Activated B cell treated with CpG ODN at 0.5 μM for 24 hours (primary cell): ENCODE measurements at places on chromosomes 2 and 18. TPM values are rescaled to one million over a fixed set of nuclear protein-coding genes. Genes with fewer than 3 reads are reported as not detected.

Gene ALPP
- 0.38 TPM in 1 of 2 replicates, not detected in the other for total RNA-seq

Gene SMAD4
- 83.8 and 94.9 TPM in 2 replicates for total RNA-seq

Gene ADAM23
- 0.86 and 1.5 TPM in 2 replicates for total RNA-seq

Gene XIRP2
- total RNA-seq: not detected in 2 replicates

Gene COL5A2
- 0.13 and 0.24 TPM in 2 replicates for total RNA-seq

Gene CHRNG
- total RNA-seq: not detected in 2 replicates

DNA sequence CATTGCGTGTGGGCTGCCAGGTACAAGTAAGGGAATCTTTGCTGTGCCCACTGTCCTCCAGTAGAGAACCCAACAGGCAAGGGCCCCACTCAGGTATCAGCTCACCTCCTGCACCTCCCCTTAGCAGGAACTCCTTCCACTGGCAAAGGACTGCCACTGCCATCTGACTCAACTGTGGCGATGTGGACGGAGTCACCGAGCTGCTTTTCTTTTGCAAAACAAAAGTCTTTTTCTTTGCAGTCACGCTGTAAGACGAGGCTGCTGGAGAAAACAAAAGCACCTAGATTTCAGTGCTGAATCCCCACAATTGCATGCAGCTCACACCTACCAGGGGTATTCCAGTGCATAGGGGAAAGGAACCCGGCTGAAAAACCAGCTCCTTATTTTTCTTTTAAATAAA, 7.9 kb downstream of the MTERF4 start:
- H3K27me3 ChIP-seq: no peaks in the 10 kb centered on the region
- H3K4me3 ChIP-seq: no peak overlapping the region
- peaks cover 89% of the 10 kb centered on the region for H3K36me3 ChIP-seq
- no peak overlapping the region for H3K27ac ChIP-seq

DNA sequence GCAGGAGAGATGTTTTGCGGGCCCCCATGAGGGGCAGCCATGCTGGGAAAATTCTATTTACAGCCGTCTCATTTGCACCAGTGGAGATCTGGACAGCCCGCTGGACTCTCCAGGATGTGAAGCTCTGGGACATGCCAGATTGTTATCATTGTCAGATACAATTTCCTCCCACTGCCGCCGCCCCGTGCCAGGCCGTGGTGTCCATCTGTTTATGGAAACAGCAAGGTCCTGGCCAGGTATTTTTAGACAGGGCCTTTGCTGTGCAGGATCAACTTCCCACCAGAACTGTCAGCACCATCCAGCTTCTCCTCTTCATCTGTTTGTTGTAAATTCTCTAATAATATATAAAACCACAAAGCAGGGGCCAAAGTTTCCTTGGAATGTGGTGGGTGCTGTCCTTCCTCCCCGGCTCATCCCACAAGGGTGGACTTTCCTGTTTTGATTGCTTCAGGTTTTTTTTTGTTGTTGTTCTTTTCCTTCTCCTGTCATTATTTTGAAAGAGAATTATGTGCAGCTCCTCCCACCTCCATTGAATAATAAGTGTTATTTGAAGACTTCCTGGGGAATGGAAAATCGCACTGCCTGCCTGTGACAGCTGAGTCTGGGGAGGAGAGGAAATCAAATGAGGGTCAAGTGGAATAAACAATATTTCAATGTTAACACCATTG, 398.1 kb downstream of the TNS1 start:
- no peak for DNase-seq
- H3K4me3 ChIP-seq: no peak overlapping the region
- H3K36me3 ChIP-seq: no peaks in the 10 kb centered on the region
- peaks cover 15% of the 10 kb centered on the region for H3K27me3 ChIP-seq
- no peak overlapping the region for H3K27ac ChIP-seq

GRCh38 chr18:13520306-13520705, 206.1 kb downstream of the FAM210A start:
- H3K36me3 ChIP-seq: peaks cover 23% of the 10 kb centered on the region
- H3K4me1 ChIP-seq: peaks cover 9% of the 10 kb centered on the region
- H3K27me3 ChIP-seq: no peaks in the 10 kb centered on the region
- no peak overlapping the region for H3K4me3 ChIP-seq
- DNase-seq: no peak

- H3K27ac ChIP-seq: no peak overlapping the region
- H3K36me3 ChIP-seq: no peaks in the 10 kb centered on the region
- DNase-seq: no peak
- peaks cover 2% of the 10 kb centered on the region for H3K27me3 ChIP-seq
Measured at GRCh38 chr18:36399055-36399454, 101.5 kb downstream of the FHOD3 start.

GRCh38 chr2:217451666-217452065, 551.1 kb downstream of the TNS1 start:
- H3K4me3 ChIP-seq: no peak overlapping the region
- DNase-seq: no peak
- H3K27ac ChIP-seq: no peak overlapping the region
- no peaks in the 10 kb centered on the region for H3K4me1 ChIP-seq
- H3K36me3 ChIP-seq: no peaks in the 10 kb centered on the region
- H3K27me3 ChIP-seq: no peaks in the 10 kb centered on the region

DNA sequence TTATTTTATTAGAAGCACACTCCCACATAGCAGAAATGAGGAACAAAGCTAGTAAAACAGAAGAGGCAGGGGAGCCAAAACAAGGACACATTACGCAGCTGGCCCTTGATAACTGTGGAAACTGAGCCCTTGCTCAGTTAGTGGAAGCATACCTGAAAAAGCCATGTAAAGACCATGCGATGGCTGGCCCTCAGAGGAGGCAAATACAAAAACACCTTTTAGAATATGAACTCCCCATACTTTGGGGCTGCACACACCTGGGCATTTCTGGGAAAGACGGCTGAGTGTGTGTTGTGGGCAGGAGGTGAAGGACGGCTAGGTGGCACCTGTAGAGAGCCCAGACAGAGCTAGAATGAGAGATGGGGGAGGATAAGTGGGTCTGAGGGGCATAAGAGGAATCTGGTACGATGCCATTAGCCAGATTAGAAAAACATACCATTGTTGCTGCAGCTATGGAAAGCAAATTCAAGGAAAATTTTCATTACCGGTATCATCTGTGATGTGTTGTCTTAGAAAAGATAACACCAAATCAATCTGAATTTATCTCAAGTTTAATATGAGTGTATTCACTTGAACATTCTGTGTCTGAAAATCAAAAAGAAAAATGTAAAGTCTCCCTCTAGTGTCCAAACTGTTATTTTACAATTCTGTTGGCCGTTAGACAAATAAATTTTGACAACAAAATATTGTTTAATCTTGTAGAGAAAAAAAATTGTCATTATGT, 45.2 kb upstream of the SULT1C3 start:
- peaks cover 2% of the 10 kb centered on the region for H3K27me3 ChIP-seq
- no peak overlapping the region for H3K27ac ChIP-seq
- H3K36me3 ChIP-seq: no peaks in the 10 kb centered on the region
- no peak for DNase-seq
- no peaks in the 10 kb centered on the region for H3K4me1 ChIP-seq
- H3K4me3 ChIP-seq: no peak overlapping the region
